Bone marrow (tissue), 2 donors: ENCODE measurements at places on chromosomes 2 and 18.

DNA sequence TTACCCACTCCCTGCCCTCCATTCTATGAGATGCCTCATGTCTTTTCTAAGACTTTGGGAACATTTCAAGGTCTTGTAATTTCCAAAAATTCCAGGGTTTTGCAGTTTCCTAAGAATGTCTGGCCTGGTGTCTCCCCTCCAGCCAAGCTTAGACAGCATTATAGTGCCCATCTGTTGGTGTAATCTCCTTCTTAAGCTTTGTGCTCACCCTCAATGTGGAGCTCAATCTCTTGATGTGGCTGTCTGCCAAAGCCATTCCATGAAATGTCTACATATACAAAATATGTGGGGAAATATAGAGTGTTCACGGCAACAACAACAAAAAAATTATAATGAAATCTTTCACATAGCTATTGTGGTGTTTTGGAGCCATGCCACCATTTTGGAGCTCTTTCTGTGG lies 558.4 kb downstream of the PIK3C3 start:
- DNase-seq: no peak

- no peak for DNase-seq
Measured at GRCh38 chr18:45839414-45840395, 14.2 kb downstream of the SIGLEC15 start.

GRCh38 chr18:36196238-36196995 lies 9.1 kb downstream of the MOCOS start:
- DNase-seq: no peak

GRCh38 chr18:8496186-8496585 lies 113.1 kb upstream of the RAB12 start:
- DNase-seq: no peak

GRCh38 chr18:30623401-30624065 lies 419.0 kb downstream of the DSC3 start:
- DNase-seq: no peak

DNA sequence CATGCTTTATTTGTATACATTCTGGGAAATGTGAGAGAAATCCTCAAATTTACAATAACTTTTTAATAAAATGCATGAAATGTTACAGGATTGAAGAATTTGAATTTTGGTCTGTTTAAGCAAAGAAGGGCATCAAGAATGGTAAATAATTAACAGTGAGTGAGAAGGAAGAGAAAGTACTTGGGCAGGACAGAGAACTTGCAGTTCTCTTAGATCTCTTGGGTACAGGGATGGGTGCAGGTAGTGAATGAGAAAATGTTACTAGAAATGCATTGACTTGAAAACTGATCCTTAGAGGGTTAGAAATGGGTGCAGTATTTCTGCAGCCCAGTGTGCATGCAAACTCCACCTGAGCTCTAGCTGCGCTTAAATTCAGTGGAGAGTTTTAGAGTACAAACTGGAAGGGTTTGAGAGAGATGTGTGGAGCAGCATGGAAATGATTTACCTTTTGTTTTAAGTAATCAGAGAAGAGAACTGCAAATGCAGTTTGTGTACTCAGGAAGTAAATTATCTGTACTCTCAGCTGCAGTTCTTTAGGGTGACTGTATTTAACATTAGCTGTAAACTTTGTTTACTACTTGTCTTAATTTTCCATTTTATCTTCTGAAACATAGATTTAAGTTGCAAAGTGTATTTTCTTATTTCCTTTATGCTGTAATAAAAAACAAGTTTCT lies 51.0 kb upstream of the RAB27B start:
- no peak for DNase-seq

DNA sequence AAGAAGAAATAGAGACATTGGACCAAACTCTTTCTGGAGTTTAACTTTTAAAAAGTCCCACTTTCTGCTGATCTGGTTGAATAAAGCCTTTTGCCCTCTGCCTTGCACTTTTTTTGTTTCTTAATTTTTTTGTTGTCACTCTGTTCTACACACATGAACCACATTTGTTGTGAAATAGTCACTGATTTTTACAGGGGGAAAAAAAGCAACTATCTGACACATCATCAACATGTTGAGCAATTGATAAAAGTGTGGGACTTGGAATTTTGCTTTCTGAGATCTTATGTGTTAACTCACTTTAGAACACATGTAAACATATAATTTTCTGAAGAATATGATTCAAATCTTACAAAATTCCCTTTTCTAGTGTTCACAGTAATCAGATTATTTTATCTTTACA lies 414.8 kb upstream of the FIGN start:
- no peak for DNase-seq

GRCh38 chr2:227404585-227405271 lies 17.0 kb upstream of the SCYGR1 start:
- DNase-seq: no peak

- peak; percentile 38 for DNase-seq
Measured at GRCh38 chr2:159797543-159798375, at the start of gene CD302. Gene CD302, minus strand, starts transcription at chr2:159798208. Its CDS starts 10 bp downstream, at chr2:159798198.

- DNase-seq: no peak
Measured at GRCh38 chr2:151946899-151947812, 118.9 kb upstream of the ARL5A start.
